Naive thymus-derived CD4-positive, alpha-beta T cell (primary cell): ENCODE measurements at places on chromosomes 1 and 21.

DNA sequence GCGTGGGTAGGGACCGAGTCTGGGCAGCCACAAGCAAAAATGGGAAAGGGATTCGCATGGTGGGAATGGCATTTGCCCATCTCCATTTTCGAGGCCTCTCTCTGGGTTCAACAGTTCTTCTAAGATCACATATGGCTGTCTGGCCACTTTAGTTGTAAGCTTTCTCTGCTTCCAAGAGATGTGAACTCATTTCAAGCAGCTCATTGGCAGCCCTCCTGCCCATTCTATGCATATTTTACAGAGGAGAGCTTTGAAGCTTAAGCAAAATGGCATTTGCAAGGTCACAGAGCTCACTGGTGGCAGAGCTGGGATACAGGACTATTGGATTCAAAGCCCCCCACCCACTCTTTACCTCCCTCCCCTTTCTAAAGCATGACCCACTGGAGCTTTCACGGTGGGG, 93.7 kb downstream of the HHIPL2 start:
- peaks cover 9% of the 10 kb centered on the region for H3K4me1 ChIP-seq
- no peak overlapping the region for H3K4me3 ChIP-seq
- H3K27ac ChIP-seq = no peak overlapping the region
- H3K36me3 ChIP-seq = no peaks in the 10 kb centered on the region
- no peaks in the 10 kb centered on the region for H3K27me3 ChIP-seq
- DNase-seq = no peak

DNA sequence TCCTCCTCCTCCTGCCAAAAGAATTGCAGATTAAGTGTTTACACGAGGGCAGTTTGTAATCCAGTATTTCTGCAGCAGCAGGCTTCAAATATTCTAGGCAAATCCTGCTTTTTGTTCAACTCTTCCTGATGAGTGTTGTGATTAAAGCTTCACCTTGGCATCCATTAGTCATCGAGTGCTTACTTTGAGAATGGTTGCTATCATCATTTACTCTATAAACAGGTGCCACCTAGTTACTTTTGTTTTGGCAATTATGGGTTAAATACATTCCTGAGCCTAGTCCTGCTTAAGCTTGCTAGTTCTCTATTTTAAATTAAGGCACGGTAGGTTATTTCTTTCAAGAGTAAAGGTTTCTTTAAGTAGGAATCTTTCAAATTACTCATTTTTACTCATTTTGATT, 20.3 kb downstream of the PDC start:
- H3K4me1 ChIP-seq = no peaks in the 10 kb centered on the region
- DNase-seq = no peak
- no peaks in the 10 kb centered on the region for H3K36me3 ChIP-seq

DNA sequence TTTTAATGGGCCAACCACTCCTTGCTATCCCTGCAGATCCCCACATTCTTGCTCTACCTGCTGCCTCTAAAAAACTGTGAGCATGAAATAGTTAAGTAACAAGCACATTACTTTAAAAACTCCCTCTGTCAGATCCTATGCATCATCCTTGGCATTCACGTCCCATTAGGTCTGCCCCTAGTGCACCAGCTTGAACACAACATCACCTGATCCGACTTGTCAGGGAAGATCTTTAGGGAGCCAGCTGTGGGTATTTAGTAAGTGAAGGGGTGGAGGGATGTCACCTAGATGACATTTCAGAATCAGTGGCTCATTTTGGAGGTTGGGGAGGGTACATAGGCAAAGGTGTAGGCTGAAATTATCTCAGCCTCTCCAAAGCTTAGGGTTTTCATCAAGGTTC, 33.5 kb downstream of the RXRG start:
- no peak for DNase-seq
- no peak overlapping the region for H3K4me3 ChIP-seq
- no peaks in the 10 kb centered on the region for H3K36me3 ChIP-seq
- no peak overlapping the region for H3K27ac ChIP-seq
- no peaks in the 10 kb centered on the region for H3K27me3 ChIP-seq
- no peaks in the 10 kb centered on the region for H3K4me1 ChIP-seq

- peak; percentile 64 for DNase-seq
- H3K27me3 ChIP-seq = no peaks in the 10 kb centered on the region
- peak overlapping the region; percentile 98 for H3K27ac ChIP-seq
- peak overlapping the region; percentile 96 for H3K4me3 ChIP-seq
These were observed 1.1 kb downstream of the TOR1AIP1 start for GRCh38 chr1:179883040-179883744.

- H3K4me1 ChIP-seq = no peaks in the 10 kb centered on the region
- no peak overlapping the region for H3K4me3 ChIP-seq
- no peaks in the 10 kb centered on the region for H3K27me3 ChIP-seq
- H3K36me3 ChIP-seq = no peaks in the 10 kb centered on the region
These were observed 3.9 kb upstream of the FLG start for GRCh38 chr1:152328801-152329391.

GRCh38 chr1:85243372-85243771, 16.1 kb downstream of the C1orf52 start:
- DNase-seq = no peak
- peaks cover 10% of the 10 kb centered on the region for H3K4me1 ChIP-seq
- H3K4me3 ChIP-seq = no peak overlapping the region
- H3K27ac ChIP-seq = no peak overlapping the region

- H3K27me3 ChIP-seq = no peaks in the 10 kb centered on the region
- H3K4me1 ChIP-seq = no peaks in the 10 kb centered on the region
- H3K36me3 ChIP-seq = no peaks in the 10 kb centered on the region
These were observed 532.7 kb upstream of the OLFM3 start for GRCh38 chr1:102529446-102529845.

GRCh38 chr1:63148825-63149645, 173.3 kb upstream of the FOXD3 start:
- no peaks in the 10 kb centered on the region for H3K36me3 ChIP-seq
- no peaks in the 10 kb centered on the region for H3K4me1 ChIP-seq
- H3K4me3 ChIP-seq = no peak overlapping the region
- no peak overlapping the region for H3K27ac ChIP-seq
- no peak for DNase-seq
- H3K27me3 ChIP-seq = no peaks in the 10 kb centered on the region

DNA sequence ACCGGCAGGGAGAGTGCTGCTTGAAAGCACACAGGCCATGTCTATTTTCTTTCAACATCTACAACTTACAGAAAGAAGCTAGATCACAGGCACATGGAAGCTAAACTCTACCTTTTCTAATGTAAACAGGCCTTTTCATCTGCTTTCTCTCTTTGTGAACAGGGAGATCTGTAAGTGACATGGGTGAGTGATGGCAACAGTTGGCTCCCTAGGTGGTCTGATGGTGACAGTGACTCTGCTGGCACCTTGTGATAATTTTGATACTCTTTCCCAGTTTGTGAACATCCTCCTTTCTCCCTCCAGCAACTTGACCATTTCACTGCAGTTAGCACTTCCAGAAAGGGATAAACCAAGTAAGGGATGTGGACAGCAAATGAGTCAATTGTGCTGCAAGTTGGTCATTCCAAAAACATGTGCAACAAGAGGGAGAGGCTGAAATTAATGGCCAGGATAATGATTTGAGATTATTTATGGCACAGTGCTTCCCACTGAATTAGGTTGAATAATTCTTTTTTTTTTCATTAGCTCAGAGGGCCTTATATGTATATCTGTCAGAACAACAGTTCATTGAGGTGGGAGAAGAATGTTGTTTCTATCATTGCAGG, 89.5 kb downstream of the XCL2 start:
- H3K27me3 ChIP-seq = no peaks in the 10 kb centered on the region
- H3K27ac ChIP-seq = no peak overlapping the region
- no peaks in the 10 kb centered on the region for H3K36me3 ChIP-seq
- DNase-seq = no peak
- no peaks in the 10 kb centered on the region for H3K4me1 ChIP-seq

DNA sequence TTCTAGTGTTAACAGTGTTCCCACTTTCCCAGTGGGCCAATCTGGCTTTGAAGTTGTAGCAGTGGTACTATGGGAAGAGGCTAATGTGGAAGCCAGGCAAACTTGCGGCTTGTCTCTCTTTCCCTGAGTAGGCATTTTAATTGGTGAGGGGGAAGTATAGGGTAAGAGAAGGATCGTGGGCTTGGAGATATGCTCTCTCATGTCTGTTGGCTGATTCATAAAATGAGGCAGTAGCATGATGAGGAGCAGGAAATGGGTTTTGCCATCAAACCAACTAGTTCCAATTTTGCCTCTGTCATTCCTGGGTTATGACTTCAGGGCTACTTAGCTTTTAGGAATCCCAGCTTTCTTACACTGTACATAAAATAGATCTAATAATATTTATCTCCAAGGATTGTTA, 12.1 kb downstream of the C8A start:
- H3K27ac ChIP-seq = no peak overlapping the region
- H3K36me3 ChIP-seq = no peaks in the 10 kb centered on the region
- H3K27me3 ChIP-seq = no peaks in the 10 kb centered on the region
- DNase-seq = no peak

- no peaks in the 10 kb centered on the region for H3K36me3 ChIP-seq
- no peak overlapping the region for H3K4me3 ChIP-seq
- no peaks in the 10 kb centered on the region for H3K4me1 ChIP-seq
- DNase-seq = no peak
- H3K27ac ChIP-seq = no peak overlapping the region
- H3K27me3 ChIP-seq = no peaks in the 10 kb centered on the region
These were observed 9.2 kb downstream of the ZBTB48 start for GRCh38 chr1:6588893-6589520.

- no peak overlapping the region for H3K4me3 ChIP-seq
- no peaks in the 10 kb centered on the region for H3K27me3 ChIP-seq
These were observed 104.8 kb downstream of the NAV1 start for GRCh38 chr1:201643835-201644104.

GRCh38 chr1:43147625-43148327, 24.3 kb downstream of the EBNA1BP2 start:
- H3K4me1 ChIP-seq = no peaks in the 10 kb centered on the region
- H3K27me3 ChIP-seq = peaks cover 14% of the 10 kb centered on the region
- no peaks in the 10 kb centered on the region for H3K36me3 ChIP-seq
- H3K4me3 ChIP-seq = no peak overlapping the region
- H3K27ac ChIP-seq = no peak overlapping the region
- DNase-seq = peak; percentile 24

GRCh38 chr21:15293240-15293639, 228.4 kb upstream of the NRIP1 start:
- no peaks in the 10 kb centered on the region for H3K36me3 ChIP-seq
- H3K27ac ChIP-seq = no peak overlapping the region
- H3K4me1 ChIP-seq = no peaks in the 10 kb centered on the region

DNA sequence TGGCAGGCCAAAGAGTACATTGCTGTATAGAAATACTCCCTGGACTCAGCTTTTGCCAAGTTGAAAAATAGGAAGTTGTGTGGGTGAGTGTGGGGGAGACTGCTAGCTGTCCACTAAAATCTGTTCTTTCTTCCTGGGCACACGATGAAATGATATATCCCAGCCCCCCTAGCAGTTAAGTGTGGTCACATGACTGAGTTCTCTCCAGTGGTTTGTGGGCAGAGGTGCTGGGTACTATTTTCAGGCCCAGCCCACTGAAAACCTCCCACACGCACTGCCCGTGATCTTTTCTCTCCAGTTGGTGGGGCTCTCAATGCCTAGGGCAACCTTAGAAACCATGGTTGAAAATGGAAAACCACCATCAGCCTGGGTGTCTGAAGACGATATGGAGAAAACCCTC, 119.7 kb upstream of the LMO4 start:
- DNase-seq = no peak
- H3K4me1 ChIP-seq = no peaks in the 10 kb centered on the region
- no peak overlapping the region for H3K27ac ChIP-seq

DNA sequence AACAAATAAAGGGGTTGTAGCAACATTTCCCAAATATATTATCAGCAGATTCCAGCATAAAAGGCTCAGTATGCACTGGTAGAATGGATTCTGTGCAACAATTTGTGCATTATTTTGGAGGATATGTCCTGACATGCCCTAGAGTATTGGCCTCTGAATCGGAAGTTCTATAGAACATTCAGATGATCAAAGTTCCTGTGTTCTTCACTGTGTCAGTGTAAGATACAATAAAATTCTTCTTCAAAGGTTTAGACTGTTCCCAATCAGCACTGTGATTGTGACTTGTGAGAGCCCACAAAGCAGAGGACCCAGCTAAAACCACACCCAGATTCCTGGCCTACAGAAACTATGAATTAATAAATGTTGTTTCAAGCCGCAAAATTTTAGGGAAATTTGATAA, 33.6 kb upstream of the GBP5 start:
- no peaks in the 10 kb centered on the region for H3K27me3 ChIP-seq
- no peak for DNase-seq
- H3K4me3 ChIP-seq = no peak overlapping the region
- H3K36me3 ChIP-seq = no peaks in the 10 kb centered on the region
- H3K27ac ChIP-seq = no peak overlapping the region

- no peaks in the 10 kb centered on the region for H3K27me3 ChIP-seq
- no peak for DNase-seq
- no peak overlapping the region for H3K4me3 ChIP-seq
- H3K27ac ChIP-seq = no peak overlapping the region
- H3K4me1 ChIP-seq = no peaks in the 10 kb centered on the region
- H3K36me3 ChIP-seq = no peaks in the 10 kb centered on the region
These were observed 123.4 kb downstream of the AK5 start for GRCh38 chr1:77405186-77405585.

- H3K4me1 ChIP-seq = no peaks in the 10 kb centered on the region
- no peaks in the 10 kb centered on the region for H3K36me3 ChIP-seq
- peak; percentile 11 for DNase-seq
- no peak overlapping the region for H3K27ac ChIP-seq
- peaks cover 4% of the 10 kb centered on the region for H3K27me3 ChIP-seq
- no peak overlapping the region for H3K4me3 ChIP-seq
These were observed 36.4 kb upstream of the HHAT start for GRCh38 chr1:210292231-210292871.

- no peaks in the 10 kb centered on the region for H3K36me3 ChIP-seq
- no peak overlapping the region for H3K27ac ChIP-seq
- no peak for DNase-seq
- H3K4me3 ChIP-seq = no peak overlapping the region
These were observed 90.8 kb upstream of the TMPRSS2 start for GRCh38 chr21:41598561-41599431.

GRCh38 chr1:161096015-161096414, 2.1 kb upstream of the KLHDC9 start:
- no peaks in the 10 kb centered on the region for H3K27me3 ChIP-seq
- H3K4me1 ChIP-seq = peaks cover 9% of the 10 kb centered on the region

GRCh38 chr1:116871779-116872146, 38.0 kb upstream of the PTGFRN start:
- no peaks in the 10 kb centered on the region for H3K36me3 ChIP-seq
- DNase-seq = no peak
- no peaks in the 10 kb centered on the region for H3K4me1 ChIP-seq
- no peak overlapping the region for H3K27ac ChIP-seq
- H3K4me3 ChIP-seq = no peak overlapping the region

DNA sequence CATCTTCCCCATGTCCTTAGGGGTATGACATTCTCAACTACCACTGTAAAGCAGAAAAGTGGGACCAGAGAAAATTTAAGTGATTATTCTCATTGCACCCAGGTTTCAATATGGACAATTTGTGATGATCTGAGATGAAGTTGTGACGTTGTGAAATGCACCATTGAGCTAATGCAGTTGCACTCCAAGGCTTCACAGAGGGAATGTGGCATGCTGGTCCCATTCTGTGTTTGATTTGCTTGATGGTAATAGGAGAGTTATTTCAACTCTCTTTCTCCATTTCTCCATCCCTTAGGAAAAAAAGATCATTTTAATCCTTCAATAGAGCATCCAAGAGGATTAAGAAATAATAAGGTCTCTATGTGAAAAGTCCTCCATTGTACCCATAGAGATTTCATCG, 136.6 kb downstream of the SLC30A10 start:
- no peak for DNase-seq
- H3K4me1 ChIP-seq = no peaks in the 10 kb centered on the region
- H3K36me3 ChIP-seq = no peaks in the 10 kb centered on the region
- H3K27me3 ChIP-seq = peaks cover 3% of the 10 kb centered on the region
